ENCODE measurements at places on chromosomes 11 and 22.

GRCh38 chr11:64360448-64360921 lies 1.5 kb downstream of the RPS6KA4 start:
- DNase-seq: no peak

- no peak for DNase-seq
Observed at GRCh38 chr11:58592760-58593472, 14.1 kb downstream of the ZFP91 start.

DNA sequence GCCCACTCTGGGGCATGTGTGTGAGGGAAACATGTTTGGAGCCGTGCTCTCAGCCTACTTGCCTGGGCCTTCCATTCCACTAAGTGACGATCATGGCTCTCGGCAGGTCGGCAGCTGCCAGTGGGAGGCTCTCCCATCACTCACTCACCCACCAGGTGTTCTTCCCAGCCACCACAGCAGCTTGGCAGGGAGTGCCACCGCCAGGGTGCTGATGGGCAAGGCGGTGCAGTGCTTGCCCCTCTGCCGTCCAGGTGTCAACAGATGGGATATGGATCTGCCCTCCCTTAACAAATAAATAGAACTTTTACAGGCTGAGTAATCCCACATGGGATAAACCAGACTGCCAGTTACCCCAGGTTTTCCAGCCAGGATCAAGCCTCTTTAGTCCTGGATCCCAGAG lies 205.5 kb upstream of the TMEM45B start:
- no peak for DNase-seq

DNA sequence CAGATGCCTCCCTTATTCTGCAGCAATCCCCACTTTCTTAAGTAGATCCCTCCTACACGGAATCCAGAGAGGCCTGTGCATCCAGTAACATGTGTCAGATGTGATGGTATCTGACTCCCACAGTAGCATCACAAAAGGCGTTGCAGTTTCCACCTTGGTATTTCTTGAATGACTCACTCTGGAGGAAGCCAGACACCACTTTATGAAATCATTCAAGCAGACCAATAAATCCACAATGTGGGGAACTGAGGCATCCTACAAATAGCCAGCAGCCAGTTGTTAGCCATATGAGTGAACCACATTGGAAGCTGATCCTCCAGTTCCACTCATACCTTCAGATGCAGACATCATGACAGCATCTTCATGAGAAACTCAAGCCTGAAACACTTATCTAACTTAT lies 798.1 kb downstream of the OPCML start:
- DNase-seq: no peak

GRCh38 chr11:107139396-107139795 lies 121.1 kb upstream of the GUCY1A2 start:
- DNase-seq: no peak

- no peak for DNase-seq
Observed at GRCh38 chr11:91825777-91826176, 398.8 kb upstream of the FAT3 start.

DNA sequence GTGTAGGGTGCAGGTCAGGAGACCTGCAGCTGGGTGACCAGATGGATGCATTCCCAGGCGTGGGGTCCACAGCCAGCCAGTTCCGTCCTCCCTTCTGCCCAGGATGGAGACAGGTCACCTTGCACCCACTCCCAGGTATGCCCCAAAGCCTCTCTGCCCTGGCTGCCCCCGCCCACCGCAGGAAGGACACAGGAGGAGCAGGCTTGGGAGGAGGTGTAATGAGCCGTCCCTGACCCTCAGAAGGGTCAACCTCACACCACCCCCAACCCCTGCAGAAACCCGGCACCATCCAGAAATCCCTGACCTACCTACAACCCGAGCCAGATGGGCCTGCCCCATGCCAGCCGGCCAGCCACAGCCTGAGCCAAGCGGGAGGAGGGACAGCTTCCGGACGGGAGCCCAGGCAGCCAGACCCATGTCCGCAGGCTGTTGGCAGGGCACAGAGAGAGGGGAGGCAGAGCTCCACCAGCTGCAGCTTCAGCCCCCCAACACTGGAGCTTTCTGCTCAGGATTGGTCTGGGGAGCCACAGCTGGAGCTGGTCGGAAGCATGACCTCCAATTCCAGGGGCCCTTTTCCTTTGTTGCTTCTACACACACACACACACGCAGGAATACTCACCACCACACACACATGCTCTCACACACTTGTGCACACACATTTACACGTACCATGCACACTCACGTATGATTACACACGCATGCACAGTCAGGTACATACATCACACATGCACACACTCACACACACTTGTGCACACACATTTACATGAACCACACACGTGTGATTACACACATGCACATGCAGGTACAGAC lies 5.3 kb downstream of the IFITM10 start:
- DNase-seq: no peak

- DNase-seq: no peak
Observed at GRCh38 chr11:34537636-34538035, 24.0 kb upstream of the ELF5 start.

DNA sequence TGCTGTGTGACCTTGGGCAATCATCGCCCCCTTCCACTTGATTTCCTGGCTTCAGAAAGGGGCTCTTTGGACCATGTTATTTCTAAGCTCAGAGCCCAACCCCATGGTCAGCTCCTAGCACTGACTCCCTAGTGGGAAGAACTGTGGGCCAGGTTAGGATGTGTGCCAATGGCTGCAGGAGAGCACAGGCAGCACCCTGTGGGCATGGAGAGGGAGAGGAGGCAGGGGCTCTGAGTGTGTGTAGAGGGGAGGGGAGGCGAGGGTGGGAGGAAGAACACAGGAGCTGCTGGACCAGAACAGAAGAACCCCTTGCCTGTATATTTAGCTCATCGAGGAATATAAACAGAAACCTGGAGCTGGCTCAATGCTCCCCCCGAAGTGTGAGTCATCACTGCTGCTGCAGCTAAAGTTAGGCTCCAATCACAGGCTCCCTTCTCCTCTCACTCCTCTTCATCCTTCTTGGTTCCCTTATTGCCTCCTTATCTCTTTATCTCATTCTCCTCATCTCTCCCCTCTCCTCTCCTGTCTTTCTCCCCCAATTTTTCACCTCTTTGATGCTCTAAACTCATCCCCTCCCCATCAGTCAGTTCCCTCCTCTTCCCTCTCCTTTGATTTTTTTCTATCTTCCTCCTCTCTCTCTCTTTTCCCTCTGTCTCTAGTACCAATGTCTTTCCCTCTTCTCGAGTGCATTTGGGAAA lies 14.5 kb upstream of the RPS19BP1 start:
- DNase-seq: no peak

DNA sequence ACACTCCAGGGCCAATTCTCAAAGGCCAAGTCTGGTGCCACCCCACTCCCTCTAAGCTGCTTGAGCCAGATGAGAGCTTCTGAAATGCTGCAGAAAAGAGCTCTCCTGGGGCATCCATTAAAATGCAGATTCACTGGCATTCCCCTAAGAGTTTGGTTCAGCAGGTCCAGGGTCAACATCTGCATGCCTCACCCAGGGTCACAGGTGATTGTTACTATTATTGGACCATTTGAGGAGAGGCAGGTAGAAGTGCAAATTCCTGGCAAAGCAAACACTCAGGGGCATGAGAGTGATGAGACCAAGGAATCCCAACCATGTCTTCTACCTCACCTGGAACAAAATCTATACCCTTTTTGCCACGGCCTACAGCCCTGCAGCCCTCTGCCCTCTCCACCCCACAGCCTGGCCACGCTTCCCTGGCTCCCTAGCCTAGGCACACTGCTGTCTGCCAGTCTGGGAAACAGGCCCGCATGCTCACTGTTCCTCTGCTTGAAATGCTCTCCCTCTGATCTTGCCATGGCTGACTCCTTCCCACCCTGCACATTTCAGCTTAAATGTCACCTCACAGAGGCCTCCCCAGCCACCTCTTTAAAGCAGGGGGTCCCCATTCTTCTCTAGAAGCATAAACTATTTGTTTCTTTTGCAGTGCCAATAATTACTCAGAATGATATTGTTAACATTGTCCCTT lies 4.4 kb upstream of the P2RX6 start:
- DNase-seq: no peak
